Breast epithelium (tissue), 4 donors: ENCODE measurements at places on chromosomes 7 and 10. TPM values are rescaled to one million over a fixed set of nuclear protein-coding genes. Genes with fewer than 3 reads are reported as not detected.

Gene ZNF365
- 0.66 TPM for total RNA-seq

Gene PNLIPRP2
- total RNA-seq = not detected

DNA sequence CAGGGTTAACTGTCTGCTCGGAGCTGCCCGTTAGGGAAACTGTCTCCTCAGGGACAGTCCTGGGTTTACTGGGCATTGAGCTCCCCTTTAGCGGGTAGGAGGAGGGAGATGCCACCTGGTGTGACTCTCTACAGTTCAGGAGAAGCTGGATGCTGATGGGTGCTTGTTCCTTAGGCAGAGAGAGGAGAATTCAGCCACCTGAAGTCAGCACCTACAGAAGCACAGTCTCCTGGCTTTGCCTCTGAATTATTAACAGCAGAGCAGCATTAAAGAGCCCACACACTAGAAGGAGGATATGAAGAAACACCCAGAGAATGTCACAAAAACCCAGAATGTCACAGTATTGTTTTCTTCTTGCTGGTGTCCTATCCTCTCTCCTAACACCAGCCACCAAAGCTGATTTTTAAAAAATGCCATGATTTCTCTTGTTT is 696 bp downstream of the GIMAP4 start:
- peak overlapping the region; percentile 44 for H3K4me3 ChIP-seq
- H3K4me1 ChIP-seq = no peaks in the 10 kb centered on the region
- DNase-seq = no peak
- H3K27me3 ChIP-seq = no peaks in the 10 kb centered on the region

- no peak overlapping the region for H3K4me3 ChIP-seq
- no peak overlapping the region for H3K27ac ChIP-seq
- no peaks in the 10 kb centered on the region for H3K27me3 ChIP-seq
- no peak for DNase-seq
Measured at GRCh38 chr7:25779002-25779546, 372.9 kb upstream of the NFE2L3 start.

- H3K27ac ChIP-seq = no peak overlapping the region
- no peaks in the 10 kb centered on the region for H3K27me3 ChIP-seq
- no peak for DNase-seq
- no peaks in the 10 kb centered on the region for H3K4me1 ChIP-seq
- H3K36me3 ChIP-seq = no peaks in the 10 kb centered on the region
Measured at GRCh38 chr7:18200266-18200665, 172.6 kb upstream of the PRPS1L1 start.

GRCh38 chr10:119539359-119539825 is 3.1 kb downstream of the RGS10 start:
- no peak overlapping the region for H3K27ac ChIP-seq
- H3K4me3 ChIP-seq = no peak overlapping the region
- H3K4me1 ChIP-seq = no peaks in the 10 kb centered on the region

- no peak overlapping the region for H3K27ac ChIP-seq
- no peak for DNase-seq
- peaks cover 27% of the 10 kb centered on the region for H3K27me3 ChIP-seq
- no peak overlapping the region for H3K4me3 ChIP-seq
Measured at GRCh38 chr7:148334441-148334956, 256.1 kb upstream of the C7orf33 start.

GRCh38 chr7:155531681-155532080 is 14.7 kb downstream of the CNPY1 start:
- H3K4me1 ChIP-seq = peaks cover 4% of the 10 kb centered on the region
- H3K27ac ChIP-seq = no peak overlapping the region
- H3K4me3 ChIP-seq = no peak overlapping the region
- no peaks in the 10 kb centered on the region for H3K27me3 ChIP-seq
